ENCODE measurements at places on chromosomes 2 and 18. TPM values are rescaled to one million over a fixed set of nuclear protein-coding genes. Genes with fewer than 3 reads are reported as not detected.

DNA sequence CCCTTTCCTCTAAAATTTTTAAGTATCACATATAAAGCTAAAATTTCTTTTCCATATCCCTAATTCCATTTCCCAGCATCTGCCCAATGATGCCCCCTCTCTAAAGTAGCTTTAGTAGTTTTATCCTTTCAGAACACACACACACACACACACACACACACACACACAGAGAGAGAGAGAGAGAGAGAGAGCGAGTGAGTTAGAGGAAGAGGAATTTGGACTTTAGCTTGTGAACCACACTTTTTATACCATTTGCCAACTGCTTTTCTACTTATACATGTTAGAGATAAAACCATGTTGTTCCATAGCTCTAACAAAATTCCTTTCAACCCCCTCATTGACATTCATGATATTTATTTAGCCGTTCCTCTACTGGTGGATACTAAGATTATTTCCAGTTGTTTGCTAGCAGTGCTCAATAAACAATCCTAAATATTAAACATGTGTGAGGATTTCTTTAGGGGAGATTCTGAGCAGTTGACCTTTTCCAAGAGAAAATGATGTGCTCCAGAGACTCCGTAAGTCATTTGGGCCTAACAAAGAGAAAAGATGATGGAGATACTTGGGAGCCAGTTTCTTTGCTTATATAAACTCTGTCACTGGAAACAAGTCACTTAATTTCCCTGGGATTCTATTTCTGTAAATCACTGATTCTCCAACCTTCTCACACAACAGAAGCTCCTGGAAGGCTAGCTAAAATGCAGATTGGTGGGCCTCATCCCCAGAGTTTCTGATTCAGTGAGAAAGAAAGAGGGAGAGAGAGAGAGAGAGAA is 229.7 kb upstream of the SP5 start:
- DNase-seq = no peak

AGFG1 gene
- total RNA-seq = 55.8 TPM

DNA sequence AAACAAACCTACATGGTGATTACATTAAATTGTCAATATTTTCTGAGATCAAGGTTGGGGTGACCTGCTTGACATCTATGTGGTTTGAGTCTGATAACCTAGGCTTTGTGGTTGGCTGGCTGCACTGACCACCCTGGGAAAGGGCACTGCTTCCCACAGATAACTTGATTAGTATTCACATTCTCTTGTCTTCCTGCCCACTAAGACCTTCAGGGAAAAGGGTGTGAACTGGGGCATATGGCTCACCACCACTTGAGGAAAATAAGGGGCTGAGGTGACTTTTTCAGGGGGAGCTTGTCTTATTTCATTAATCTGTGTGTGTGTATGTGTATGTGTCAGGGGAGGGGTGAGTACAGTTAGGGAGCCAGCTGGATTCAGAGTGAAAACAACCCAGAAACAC is 1.5 kb downstream of the SMYD1 start:
- DNase-seq = no peak

DNA sequence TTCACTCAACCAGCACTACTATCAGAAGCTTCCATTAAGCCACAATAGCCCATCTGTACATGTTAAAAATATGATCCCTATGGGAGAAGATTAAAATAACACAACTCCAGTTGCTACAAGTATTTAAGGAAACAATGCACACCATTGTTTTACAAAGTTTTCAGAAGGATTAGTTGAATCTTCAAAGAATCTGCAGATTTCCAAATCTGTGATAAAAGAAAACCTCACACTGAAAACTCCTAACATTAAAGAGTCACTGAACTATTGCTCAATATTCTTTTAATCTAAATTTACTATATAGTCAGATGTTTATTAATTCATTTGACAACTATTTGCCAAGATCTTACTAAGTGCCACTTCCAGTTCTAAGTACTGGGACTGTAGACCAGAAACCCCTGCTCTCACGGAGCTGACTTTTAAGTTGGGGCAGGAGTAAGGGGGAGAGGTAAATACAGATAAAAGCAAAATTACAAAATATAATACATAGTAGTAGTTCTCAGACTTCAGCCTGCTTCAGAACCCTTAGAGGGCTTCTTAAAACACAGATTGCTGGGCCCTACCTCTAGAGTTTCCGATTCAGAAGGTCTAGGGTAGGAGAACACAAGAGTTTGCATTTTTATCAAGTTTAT is 94.4 kb downstream of the STK39 start:
- no peak for DNase-seq

DNA sequence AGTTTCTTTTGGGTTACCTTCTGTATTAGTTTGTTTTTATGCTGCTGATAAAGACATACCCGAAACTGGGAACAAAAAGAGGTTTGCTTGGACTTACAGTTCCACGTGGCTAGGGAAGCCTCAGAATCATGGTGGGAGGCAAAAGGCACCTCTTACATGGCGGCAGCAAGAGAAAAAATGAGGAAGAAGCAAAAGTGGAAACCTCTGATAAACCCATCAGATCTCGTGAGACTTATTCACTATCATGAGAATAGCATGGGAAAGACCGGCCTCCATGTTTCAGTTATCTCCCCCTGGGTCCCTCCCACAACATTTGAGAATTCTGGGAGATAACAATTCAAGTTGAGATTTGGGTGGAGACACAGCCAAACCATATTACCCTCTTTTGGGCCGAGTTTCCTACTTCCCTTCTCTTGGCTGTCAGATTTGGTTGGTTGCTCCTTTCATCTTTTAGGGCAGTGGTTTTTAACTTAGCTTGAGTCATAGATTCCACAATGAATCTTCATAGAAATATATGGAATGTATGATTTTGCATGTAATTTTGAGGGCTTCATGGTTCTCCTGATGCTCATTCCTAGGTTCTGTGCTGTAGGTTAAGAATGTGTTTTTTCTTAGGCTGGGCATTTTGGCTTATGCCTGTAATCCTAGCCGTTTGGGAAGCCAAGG is 44.2 kb downstream of the CEP192 start:
- DNase-seq = no peak
